Gastroesophageal sphincter (tissue), 4 donors: ENCODE measurements at places on chromosomes 12 and 14. TPM values are rescaled to one million over a fixed set of nuclear protein-coding genes. Genes with fewer than 3 reads are reported as not detected.

DNA sequence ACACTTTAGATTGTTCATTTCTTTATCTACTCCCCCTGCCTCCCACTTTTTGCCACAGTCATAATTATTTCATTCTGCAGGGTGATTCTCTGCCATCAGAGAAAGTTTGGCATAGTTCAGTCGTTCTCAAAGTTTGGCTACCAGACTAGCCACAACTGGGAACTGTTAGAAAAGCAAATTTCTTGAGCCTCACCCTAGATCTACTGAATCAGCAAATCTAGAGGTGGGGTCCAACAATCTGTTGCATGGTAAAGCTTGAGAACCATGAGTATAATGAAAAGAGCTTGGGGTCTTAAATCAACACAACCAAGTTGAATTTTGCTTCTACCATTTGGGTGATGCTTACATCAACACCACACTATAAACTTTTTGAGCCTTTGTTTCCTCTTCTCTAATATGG is 172.7 kb downstream of the NRXN3 start:
- ATAC-seq, result no peak

AGAP2 gene
- total RNA-seq, result 4.2 TPM

- ATAC-seq, result no peak
Observed at GRCh38 chr14:62431496-62431895, 613.8 kb downstream of the KCNH5 start.

KRT85 gene
- not detected for total RNA-seq
